ENCODE measurements at places on chromosomes 2 and 18. TPM values are rescaled to one million over a fixed set of nuclear protein-coding genes. Genes with fewer than 3 reads are reported as not detected.

GRCh38 chr2:241422350-241422749, 66.3 kb downstream of the FARP2 start:
- no peak overlapping the region for H3K4me3 ChIP-seq
- peaks cover 3% of the 10 kb centered on the region for H3K36me3 ChIP-seq
- no peak for DNase-seq
- no peaks in the 10 kb centered on the region for H3K27me3 ChIP-seq
- no peak overlapping the region for H3K27ac ChIP-seq

DNA sequence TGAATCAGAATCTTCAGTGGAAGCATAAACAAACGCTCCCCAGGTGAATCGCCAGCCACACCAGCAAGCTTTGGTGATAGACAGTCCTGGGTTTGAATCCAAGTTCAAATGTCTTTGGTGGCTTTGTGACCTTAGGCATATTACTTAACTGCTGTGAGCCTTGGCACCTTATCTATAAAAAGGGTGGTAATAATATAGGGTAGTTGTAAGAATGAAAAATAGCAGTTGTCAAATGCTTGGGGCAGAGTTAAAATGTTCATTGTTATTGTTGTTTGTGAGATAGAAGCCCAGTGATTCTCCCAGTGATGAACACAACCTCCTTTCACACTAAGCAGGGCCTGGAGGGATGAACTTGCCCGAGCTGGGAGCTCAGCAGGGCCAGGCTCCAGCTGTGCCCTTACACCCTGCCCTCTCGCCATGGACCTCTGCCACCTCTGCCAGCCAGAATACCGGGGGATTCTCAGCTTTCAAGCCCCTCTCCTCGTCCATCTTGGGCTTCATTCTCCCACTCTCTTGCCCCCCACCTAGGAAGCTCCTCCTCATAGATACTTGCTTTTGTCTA, 6.1 kb upstream of the TMBIM1 start:
- peak overlapping the region; percentile 96 for H3K27ac ChIP-seq
- no peaks in the 10 kb centered on the region for H3K27me3 ChIP-seq
- H3K36me3 ChIP-seq = no peaks in the 10 kb centered on the region
- peaks cover 63% of the 10 kb centered on the region for H3K4me1 ChIP-seq
- no peak for DNase-seq

GRCh38 chr2:128772671-128773070, 454.0 kb upstream of the HS6ST1 start:
- DNase-seq = no peak
- no peak overlapping the region for H3K27ac ChIP-seq
- H3K4me3 ChIP-seq = no peak overlapping the region
- no peaks in the 10 kb centered on the region for H3K36me3 ChIP-seq
- no peaks in the 10 kb centered on the region for H3K4me1 ChIP-seq
- H3K27me3 ChIP-seq = peaks cover 42% of the 10 kb centered on the region

DNA sequence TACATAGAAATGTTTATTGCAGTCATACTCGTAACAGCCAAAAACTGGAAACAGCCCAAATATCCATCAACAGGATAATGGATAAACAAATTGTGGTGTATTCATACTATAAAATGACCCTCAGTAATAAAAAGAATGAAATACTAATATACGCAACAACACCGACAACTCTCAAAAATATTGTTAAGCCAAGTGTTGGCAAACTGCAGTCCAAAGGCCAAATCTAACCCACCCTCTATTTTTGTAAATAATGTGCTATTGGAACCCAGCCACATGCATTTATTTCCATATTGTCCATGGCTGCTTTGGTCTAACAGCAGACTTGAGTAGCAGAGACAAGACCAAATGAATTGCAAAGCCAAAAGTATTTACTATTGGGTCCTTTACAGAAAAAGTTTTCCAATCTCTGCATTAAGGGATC, 151.0 kb downstream of the MREG start:
- no peak for DNase-seq
- H3K4me3 ChIP-seq = no peak overlapping the region
- no peaks in the 10 kb centered on the region for H3K36me3 ChIP-seq
- H3K27me3 ChIP-seq = no peaks in the 10 kb centered on the region
- no peaks in the 10 kb centered on the region for H3K4me1 ChIP-seq
- no peak overlapping the region for H3K27ac ChIP-seq

- no peaks in the 10 kb centered on the region for H3K36me3 ChIP-seq
- H3K27ac ChIP-seq = no peak overlapping the region
- no peaks in the 10 kb centered on the region for H3K27me3 ChIP-seq
- peaks cover 15% of the 10 kb centered on the region for H3K4me1 ChIP-seq
Measured at GRCh38 chr2:172296267-172297046, 130.9 kb upstream of the ITGA6 start.

- H3K36me3 ChIP-seq = peaks cover 8% of the 10 kb centered on the region
- DNase-seq = peak; percentile 43
- H3K4me3 ChIP-seq = peak overlapping the region; percentile 76
- H3K4me1 ChIP-seq = peaks cover 74% of the 10 kb centered on the region
- H3K27me3 ChIP-seq = no peaks in the 10 kb centered on the region
- H3K27ac ChIP-seq = peak overlapping the region; percentile 93
Measured at GRCh38 chr2:73984922-73985307, 205 bp downstream of the TET3 start.

DNA sequence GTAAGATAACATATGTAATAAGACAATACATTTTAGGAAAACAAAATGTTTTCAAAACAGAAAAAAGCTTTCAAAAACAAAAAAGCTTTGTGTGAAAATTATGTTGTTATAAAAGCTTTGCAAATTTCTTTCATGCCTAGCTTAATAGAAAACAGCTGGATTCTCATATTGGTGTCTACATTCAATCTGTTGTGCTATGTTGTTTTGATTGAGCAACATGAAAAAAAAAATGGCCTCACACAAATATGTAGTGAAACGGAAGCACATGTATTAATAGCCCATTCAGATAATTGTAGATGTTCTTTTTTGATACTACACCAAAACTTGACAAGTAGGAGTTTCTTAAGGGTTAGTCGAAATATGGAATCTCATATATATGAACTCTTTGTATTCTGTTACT, 197.5 kb downstream of the ZEB2 start:
- peaks cover 14% of the 10 kb centered on the region for H3K4me1 ChIP-seq
- H3K27ac ChIP-seq = no peak overlapping the region
- no peak for DNase-seq
- no peak overlapping the region for H3K4me3 ChIP-seq
- no peaks in the 10 kb centered on the region for H3K27me3 ChIP-seq
- no peaks in the 10 kb centered on the region for H3K36me3 ChIP-seq

- H3K4me1 ChIP-seq = no peaks in the 10 kb centered on the region
- H3K36me3 ChIP-seq = no peaks in the 10 kb centered on the region
Measured at GRCh38 chr2:167480232-167480985, 592.1 kb downstream of the XIRP2 start.

GRCh38 chr18:79581911-79582310, 97.7 kb upstream of the CTDP1 start:
- H3K4me3 ChIP-seq = no peak overlapping the region
- no peak for DNase-seq
- H3K27me3 ChIP-seq = peaks cover 49% of the 10 kb centered on the region

GRCh38 chr2:176134035-176134434, 4.5 kb downstream of the HOXD8 start:
- no peak overlapping the region for H3K27ac ChIP-seq
- H3K4me3 ChIP-seq = no peak overlapping the region
- no peak for DNase-seq

DNA sequence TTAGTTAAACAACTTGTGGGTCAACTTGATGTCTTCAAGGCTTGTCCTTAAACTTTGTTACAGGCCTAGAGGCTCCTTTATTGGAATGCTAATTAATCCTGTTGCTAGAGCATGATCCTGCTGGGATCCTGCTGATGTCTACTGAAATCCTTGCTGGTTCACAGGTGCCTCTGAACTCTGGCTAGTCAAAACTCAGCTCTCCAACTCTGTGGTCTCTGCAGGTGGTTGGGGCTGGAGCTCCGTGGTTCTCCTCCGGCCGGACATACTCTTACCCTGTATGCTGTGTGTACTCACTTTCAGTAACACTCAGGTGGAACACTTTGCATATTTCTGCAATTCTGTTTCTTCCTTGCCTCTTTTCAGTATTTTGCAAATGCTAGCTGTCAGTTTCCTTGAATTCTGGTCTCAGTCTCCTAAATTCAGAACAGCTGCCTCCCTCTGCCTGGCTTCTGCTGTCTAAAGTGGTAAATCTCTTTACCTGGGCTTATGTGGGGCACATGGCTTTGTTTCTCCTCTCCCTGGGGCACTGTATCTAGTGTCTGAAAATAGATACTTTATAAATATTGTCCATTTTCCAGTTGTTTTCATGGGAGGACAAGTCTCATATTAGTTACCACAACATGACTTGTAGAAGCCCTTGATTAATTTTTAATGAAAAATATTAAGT, 113.0 kb downstream of the ATP9B start:
- no peaks in the 10 kb centered on the region for H3K4me1 ChIP-seq
- no peak overlapping the region for H3K4me3 ChIP-seq
- DNase-seq = no peak
- H3K36me3 ChIP-seq = no peaks in the 10 kb centered on the region
- no peak overlapping the region for H3K27ac ChIP-seq

DNA sequence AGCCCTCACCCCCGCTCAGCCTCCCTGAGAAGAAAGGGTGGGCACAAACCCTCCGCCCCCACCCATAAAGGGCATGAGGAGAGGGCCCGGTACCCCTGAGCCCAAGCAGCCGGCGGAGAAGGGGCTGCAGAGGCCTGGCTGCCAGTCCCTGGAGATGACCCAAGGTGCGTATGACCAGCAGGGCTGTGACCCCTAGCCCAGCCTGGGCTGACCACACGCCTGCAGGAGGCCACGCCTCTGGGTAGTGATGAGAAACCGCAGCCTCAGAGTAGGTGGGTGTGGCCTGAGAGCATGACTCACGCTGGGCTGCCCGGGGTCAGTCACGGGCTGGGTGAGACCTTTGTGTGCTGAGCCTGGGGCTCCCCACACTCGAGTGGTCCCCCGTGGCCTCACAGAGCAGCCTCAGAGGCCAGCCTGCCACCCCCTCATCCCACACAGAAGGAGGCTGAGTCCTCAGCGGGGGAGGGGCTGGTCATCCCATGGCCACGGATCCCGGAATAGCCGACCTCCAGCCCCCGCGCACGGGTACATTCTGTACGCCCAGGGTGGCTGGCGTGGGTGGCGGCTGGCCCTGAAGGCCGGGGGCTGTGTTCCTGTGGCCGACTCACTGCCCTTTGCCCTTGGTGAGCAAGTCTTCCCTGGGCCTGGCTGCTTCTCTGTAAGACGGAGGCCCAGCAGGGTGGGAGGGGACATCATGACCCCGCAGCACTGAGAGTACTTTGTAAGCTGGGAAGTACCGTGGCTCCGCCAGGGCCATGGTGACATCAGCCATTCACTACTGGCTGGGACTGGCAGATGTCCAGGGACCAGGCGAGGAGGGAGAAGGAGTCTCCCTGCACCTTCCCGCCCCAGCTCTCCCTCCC, 110.8 kb upstream of the OTOS start:
- peaks cover 39% of the 10 kb centered on the region for H3K4me1 ChIP-seq
- H3K36me3 ChIP-seq = no peaks in the 10 kb centered on the region
- DNase-seq = peak; percentile 92
- no peaks in the 10 kb centered on the region for H3K27me3 ChIP-seq
- peak overlapping the region; percentile 48 for H3K4me3 ChIP-seq
- peak overlapping the region; percentile 86 for H3K27ac ChIP-seq

GRCh38 chr2:118457951-118458350, 369.7 kb downstream of the INSIG2 start:
- peaks cover 12% of the 10 kb centered on the region for H3K27me3 ChIP-seq
- H3K4me1 ChIP-seq = no peaks in the 10 kb centered on the region
- peak; percentile 17 for DNase-seq
- no peaks in the 10 kb centered on the region for H3K36me3 ChIP-seq

DNA sequence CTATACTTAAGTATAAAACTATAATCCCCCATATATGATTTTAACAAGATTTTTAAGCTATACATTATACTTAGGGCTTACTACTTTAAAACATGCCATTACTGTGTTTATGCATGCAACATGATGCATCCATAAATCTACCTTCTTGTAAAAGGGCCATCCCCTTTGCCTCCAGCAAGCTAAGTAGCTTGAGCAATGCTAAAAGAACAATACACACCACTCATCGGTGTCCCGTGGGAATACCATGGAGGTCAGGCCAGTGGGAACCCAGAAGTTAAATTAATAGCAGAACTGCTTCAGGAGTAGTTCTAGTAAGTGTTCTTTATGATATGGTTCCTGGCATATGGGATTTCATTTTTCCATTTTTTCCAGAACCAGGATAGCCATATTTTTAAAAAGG, 37.8 kb downstream of the SH3RF3 start:
- H3K36me3 ChIP-seq = no peaks in the 10 kb centered on the region
- no peak for DNase-seq
- H3K27me3 ChIP-seq = no peaks in the 10 kb centered on the region
- H3K4me3 ChIP-seq = no peak overlapping the region
- no peak overlapping the region for H3K27ac ChIP-seq

DNA sequence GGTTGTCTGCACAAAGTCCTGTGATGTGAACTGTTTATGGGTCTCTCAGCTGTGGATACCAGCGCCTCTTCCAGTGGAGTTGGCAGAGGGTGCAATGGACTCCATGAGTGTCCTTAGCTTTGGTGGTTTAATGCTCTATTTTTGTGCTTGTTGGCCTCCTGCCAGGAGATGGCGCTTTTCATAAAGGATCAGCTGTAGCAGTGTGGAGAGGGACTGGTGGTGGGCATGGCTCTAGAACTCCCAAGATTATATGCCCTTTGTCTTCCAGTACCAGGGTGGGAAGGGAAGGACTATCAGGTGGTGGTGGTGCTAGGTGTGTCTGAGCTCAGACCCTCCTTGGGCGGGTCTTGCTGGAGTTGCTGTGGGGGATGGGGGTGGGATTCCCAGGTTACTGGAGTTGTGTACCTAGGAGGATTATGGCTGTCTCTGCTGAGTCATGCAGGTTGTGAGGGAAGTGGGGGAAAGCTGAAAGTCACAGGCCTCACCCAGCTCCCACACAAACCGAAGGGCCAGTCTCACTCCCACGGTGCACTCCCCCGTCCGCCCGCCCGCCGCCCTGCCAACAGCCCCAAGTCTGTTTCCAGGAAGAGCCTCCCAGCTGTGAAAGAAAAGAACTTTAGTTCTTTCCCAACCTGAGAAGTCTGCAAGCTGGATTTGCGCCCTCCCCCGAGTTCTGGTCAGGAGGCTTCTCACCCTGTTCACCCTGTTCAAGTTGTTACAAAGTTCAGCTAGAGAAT, 108.1 kb downstream of the MARCO start:
- H3K36me3 ChIP-seq = no peaks in the 10 kb centered on the region
- no peak overlapping the region for H3K27ac ChIP-seq
- H3K4me3 ChIP-seq = no peak overlapping the region
- peaks cover 2% of the 10 kb centered on the region for H3K27me3 ChIP-seq

SERPINB13 gene
- total RNA-seq = not detected

PLGLB1 gene
- total RNA-seq = 2.7 TPM

EFEMP1 gene
- 86.3 TPM for total RNA-seq

CNTNAP5 gene
- total RNA-seq = not detected

CLEC4F gene
- not detected for total RNA-seq

SIX2 gene
- 11.9 TPM for total RNA-seq

SLC4A3 gene
- total RNA-seq = 7.3 TPM

AAMP gene
- 165 TPM for total RNA-seq

MCEE gene
- 15.8 TPM for total RNA-seq

ABCG8 gene
- total RNA-seq = not detected

ALPI gene
- not detected for total RNA-seq
